Cardiac septum (tissue), 1 donor: ENCODE measurements at places on chromosomes 5 and 9.

DNA sequence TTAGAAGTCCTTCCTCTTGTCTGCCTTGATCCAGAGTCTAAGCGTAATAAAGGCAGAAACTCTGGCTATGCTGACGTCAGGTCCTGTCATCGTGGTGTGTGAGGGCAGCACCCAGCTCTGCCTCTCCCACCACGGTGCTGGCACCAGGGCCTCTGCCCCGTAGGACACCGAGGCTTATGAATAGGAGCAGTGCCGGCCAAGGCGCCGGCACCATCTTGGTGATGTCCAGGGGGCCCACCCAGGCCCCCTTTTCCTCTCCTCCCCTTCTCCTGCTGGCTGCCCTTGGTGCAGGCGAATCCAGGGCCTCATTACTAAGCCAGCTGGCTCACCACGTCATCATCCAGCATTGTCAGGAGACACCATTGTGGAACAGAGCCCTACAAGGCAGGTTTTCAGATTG lies 252.3 kb downstream of the FANCC start:
- DNase-seq: no peak

DNA sequence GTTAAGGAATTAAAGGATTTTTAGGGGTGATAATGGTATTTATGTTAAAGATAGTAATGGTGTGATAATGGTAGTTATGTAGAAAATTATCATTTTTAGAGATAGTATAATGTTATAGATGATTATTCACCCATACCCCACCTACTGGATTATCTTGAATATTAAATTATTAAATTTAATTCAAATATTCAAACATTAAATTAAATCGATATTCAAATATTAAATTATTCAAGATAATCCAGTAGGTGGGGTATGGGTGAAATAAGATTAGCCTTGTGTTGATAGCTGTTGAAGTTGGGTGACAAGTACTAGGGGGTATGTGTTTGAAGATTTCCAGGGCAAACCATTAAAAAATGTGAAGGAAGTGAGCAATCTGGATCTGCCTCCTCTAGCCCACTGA lies 15.6 kb downstream of the FAM219A start:
- DNase-seq: no peak

GRCh38 chr5:154543380-154543779 lies 65.4 kb upstream of the HAND1 start:
- DNase-seq: no peak

GRCh38 chr9:93326056-93326455 lies 125.4 kb upstream of the FAM120A start:
- DNase-seq: no peak
